ENCODE measurements at places on chromosomes 5 and 9.

DNA sequence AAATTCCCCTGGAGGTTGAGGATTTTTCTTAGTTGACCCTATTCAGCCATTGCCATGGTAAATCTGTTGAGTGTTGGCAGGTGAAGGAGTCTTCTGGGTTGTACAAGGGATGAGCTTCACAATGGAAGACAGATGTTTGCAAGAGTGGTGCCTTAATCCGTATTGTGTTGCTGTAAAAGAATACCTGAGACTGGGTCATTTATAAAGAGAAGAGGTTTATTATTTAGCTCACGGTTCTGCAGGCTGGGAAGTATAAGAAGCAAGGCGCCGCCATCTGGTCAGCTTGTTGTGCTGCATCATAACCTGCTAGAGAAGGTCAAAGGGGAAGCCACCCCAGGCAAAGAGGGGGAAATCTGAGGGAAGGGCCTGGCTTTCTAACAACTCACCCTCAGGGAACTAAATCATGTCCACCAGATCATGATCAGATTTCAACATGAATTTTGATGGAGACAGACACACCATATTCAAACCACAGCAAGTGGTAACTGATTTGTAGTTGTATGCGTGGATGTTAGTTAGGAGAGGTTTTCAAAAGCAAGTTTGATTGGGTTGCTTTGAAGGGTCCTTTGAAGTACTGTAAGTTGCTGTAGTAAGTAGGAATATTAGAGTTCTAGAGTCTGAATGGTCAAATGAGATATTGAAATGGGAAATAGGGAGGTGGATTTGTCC lies 2.5 kb downstream of the TNPO1 start:
- peak; percentile 46 for DNase-seq

- DNase-seq, result no peak
Measured at GRCh38 chr5:159749146-159749545, 167.1 kb upstream of the ADRA1B start.

DNA sequence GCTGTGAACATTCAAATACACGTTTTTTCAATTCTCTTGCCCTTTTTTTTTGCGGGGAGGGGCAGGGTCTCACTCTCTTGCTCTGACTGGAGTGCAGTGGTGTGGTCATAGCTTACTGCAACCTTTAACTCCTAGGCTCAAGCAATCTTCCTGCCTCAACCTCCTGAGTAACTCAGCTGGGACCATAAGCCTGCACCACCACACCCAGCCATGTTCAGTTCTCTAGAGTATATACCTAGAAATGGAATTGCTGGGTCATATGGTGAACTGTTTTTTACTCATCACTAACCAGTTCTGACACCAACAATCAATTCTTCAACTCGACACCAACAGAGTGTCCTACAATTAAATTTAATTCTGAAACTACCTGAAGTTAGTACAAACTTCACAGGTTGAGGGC lies 85.5 kb upstream of the ZNF169 start:
- DNase-seq, result no peak

DNA sequence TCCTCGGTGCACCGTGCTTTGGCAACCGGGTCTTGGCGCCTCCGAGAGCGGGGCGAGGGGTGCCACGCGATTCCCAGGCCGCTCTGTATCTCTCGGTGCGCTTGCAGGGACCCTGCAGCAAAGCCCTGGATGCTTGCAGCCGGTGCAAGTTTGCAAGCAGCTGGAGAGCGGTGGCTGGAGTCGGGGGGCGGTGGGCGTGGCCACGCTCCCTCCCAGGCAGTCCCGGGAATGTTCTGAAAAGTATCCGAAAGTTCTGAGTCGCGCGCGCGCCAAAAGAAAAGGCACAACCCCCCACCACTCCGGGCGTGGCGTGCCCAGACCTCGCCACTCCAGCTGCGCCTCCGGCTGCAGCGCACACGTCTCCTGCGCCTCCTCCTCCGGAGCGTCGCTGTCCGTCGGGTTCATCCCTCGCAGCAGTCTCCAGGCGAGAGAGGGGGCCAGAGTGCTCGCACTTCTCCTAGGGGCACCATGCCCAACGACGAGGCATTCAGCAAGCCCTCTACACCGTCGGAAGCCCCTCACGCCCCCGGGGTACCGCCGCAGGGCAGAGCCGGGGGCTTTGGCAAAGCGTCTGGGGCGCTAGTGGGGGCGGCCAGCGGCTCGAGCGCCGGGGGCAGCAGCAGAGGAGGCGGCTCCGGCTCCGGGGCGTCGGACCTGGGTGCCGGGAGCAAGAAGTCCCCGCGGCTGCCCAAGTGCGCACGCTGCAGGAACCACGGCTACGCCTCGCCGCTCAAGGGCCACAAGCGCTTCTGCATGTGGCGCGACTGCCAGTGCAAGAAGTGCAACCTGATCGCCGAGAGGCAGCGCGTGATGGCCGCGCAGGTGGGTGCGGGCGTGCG lies at the start of gene DMRT1:
TSS of gene DMRT1 (plus strand) at position 327 of the 839 bp plus-strand sequence. CDS start at position 469, 142 bp downstream.
- no peak for DNase-seq

DNA sequence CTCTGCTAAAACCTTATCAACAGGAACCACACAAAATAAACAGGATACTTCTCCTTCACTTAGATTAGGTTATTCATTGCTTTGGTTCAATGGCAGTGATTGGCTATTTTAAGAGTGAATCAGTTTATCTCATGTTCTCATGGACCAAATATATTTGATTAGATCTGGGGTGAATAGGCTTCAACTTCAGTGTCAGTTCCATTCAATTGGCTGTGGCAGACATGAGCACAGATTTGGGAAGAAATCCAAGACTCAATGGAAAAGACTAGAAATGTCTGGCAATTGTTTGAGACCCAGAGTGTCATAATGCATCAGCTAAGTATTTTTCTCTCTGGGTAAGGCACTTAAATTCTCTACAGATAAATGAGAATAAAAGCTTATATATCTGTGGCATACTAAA lies 37.1 kb downstream of the CDH18 start:
- DNase-seq, result no peak

GRCh38 chr5:10615693-10616092 lies 51.8 kb downstream of the ANKRD33B start:
- DNase-seq, result no peak

DNA sequence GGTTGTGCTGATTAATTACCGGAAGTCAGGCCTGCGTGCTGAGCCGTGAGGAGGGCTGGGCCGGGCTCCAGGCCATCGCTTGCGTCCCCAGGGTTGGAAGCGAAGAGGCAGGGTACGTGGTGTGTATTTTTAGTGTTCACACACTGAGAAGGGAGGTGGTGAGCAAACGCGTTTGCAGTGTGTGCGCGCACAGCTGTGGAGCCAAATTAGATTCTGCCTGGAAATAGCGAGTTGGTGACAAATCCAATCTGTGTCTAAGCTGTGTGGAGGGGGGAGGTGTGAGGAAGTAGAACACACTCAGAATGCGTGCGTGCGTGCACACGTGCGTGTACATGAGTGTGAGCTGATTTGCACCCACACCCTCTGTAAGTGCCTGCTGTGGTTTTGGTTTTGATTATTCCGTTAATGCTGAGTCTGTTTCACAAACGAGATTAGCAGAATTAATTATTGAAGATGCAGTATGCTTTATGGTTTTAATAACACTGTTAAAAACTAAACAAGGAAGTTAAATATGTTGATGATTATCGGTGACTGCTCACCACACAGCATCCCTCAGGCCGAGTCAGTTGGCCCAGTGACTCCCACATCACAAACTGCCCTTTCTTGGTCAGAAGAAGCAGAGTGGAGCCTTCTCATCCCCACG lies 111.8 kb upstream of the FCN2 start:
- DNase-seq, result no peak

DNA sequence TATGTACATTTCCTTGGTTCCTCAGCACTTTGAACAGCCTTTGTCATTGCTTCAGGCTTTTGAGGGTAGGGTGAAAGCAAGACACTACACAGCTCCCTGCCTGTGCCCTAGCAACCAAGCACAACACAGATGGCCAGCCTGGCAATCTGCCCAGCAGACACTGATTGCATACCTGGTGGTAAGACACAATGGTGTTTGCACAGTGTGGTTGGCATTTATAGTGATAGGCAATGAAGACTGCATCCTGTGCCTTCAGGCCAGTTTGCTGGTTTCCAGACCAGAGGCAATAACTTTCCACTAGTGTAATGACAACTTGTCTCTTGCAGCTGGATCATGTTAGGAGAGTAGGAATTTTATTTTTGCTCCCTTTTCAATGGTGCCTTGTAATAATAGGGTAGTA lies 144.5 kb upstream of the TNC start:
- DNase-seq, result no peak

DNA sequence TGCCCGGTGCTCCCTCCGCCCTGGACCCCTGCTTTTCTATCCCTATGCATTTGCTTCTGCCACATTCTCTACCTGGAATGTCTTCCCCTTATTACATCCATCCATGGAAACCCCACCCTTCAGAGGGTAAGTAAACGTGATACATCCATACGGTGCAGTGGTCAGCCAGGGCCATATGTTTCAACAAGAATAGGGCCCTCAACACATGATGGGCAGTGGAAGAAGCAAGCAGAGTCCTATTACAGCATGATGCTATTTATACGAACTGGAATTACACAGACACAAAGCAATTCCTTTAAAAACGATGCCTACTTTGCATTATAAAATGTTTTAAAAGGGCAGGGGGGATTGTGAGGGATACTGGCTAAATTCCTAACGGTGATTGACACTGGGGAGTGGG lies 38.2 kb upstream of the PTGS1 start:
- DNase-seq, result no peak

GRCh38 chr5:94793816-94794198 lies 175.3 kb downstream of the SLF1 start:
- DNase-seq, result no peak

DNA sequence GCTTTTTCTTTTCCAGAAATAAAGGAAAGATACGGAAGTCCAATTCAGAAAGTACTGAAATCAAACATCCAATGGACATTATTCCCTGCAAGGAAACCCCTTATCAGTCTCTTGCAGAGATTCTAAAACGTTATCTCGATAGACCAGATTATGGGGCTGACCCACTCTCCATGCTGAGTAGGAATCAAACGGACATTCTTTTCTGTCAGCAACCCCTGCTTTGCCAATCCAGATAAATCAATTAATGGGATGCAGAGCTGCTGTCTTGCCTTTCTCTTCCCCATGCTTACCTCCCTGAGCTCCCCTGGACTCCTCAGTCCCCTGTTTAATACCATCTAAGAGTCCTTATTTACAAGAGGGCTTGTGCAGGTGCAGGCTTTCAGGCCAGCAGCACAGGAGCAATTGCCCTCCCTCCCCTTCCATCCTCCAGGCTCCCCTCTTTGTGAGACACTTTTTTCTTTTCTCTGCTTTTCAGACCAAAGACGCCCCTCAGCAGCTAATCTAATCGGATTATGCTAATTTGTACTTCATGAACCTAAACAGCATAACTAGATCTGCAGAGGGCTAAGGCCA lies 14.2 kb downstream of the TAL2 start:
- DNase-seq, result no peak

- no peak for DNase-seq
Measured at GRCh38 chr5:65478336-65478735, 3.4 kb downstream of the ADAMTS6 start.

DNA sequence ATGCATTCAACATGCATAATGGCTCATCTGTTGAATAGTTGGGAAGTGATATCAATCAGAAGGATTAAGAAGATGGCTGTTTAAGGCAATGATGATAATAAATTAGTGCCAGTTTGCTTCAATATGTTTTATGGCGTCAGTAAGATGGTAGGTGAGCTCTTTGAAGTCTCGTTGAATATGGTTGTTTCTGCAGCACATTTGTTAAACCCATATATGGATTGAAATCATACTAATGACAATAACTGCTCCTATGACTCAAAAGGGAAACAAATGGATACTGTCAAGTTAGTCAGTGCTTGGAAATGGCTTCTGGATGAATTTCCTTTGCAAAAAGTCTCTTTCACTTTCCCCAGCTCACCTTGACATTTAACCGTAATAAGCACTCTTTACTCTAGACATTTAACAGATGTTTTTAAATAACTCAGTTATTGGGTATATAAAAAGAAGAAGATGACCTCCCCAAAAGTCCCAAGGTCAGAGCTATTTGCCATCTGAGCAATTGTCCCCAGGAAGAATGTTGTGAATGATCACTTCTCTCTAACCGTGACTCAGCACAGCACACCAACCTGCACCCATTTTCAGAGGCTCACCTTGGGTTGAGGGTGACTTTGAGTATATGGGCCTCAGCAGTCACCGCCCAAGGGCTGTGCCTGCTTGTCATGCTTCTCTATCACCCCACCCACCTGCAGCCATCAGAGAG lies 133.4 kb downstream of the GRIA1 start:
- no peak for DNase-seq

DNA sequence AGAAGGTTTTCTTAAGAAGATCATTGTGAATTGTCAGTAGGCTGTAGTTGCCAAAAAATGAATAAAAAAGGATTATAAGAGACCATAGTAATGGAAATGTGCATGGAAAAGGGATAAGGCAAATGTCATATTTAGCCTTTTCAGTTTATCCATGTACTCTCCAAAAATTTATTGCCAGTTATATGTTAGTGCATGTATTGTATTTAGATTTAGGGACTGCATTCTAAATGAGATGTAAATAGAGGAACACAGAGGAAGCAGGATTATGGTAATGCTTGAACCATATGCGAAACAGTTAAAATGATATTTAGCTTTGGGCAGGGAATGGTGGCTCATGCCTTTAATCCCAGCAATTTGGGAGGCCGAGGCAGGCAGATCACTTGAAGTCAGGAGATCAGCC lies 33.0 kb downstream of the DDX46 start:
- DNase-seq, result no peak

DNA sequence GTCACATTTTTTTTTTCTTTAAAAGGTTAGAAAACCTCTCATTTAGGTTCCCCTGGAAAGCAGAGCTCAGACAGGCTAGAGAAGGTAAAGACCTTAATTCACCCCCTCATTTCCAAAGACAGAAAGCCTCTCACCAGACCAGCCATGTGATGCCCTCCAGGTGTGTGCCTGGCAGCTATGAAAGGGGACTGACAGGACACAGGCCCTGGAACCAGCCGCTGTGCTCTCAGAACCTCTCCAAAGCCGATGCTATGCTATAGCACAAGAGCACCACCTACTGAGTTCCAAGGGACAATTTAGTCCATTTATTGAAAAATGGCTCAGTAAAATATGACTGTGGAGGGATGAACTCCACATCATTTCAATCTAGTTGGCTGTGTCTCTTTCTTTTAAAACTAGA lies 48.8 kb downstream of the FANCC start:
- DNase-seq, result no peak

GRCh38 chr5:107284822-107285525 lies 385.8 kb downstream of the EFNA5 start:
- DNase-seq, result no peak

GRCh38 chr5:179749857-179750508 lies 17.4 kb downstream of the MAML1 start:
- DNase-seq, result no peak

GRCh38 chr5:39934830-39935229 lies 510.1 kb upstream of the DAB2 start:
- DNase-seq, result no peak
